ENCODE measurements at places on chromosomes 2 and 18. TPM values are rescaled to one million over a fixed set of nuclear protein-coding genes. Genes with fewer than 3 reads are reported as not detected.

GRCh38 chr18:61400016-61400635, 66.9 kb downstream of the CDH20 start:
- DNase-seq, result no peak

DNA sequence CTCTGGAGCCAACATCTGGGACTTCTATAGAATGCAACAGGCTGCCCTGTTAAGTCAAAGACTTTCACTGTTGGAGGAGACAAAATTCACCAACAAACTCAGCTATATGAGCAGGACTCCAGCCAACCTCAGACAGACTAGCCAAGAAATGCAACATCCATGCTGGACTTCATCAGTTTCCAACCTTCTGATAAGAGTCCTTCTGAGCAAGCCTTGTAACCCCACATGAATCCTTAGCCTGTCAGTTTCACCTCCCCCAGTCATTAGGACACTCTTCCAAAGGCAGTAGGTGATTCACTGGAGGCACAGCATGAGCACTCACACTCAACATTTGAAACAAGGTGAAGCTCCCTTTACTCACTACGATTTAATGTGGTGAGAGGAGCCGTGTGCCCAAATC, 5.8 kb downstream of the TBC1D8 start:
- DNase-seq, result no peak

The GKN2 gene
- total RNA-seq, result not detected

GRCh38 chr2:65081232-65081685, 25.0 kb downstream of the CEP68 start:
- DNase-seq, result peak; percentile 81

DNA sequence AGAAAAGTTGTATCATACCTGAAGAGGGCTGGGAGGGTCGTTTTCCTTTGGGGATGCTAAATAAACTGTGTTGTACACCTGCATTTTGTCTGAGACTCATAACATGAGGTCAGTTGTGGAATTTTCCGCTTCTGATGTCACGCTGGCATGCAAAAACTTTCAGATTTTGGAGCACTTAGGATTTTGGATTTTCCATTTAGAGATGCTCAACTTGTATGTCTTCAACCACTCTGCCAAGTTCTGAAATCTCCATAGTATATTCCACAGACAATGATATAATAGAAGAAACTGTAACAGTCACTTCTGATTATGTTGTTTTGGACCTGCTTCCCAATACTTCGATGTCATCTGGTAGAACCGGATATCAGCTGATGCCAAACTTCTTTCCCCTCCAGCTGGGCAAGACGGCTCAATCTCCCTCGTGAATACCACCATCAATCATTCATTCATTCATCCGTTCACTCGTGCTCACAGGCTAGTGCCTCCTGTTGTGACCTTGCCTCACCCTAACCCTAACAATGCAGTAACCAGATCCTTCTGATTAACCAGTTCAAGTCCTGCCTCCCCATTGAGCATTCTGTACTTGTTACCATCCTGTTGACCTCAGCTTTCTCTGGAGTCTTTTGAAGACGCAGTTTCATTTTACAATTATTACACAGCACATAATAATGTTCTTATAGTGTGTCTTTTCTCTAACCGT, 5.3 kb upstream of the PLEKHH2 start:
- DNase-seq, result no peak

- no peak for DNase-seq
Measured at GRCh38 chr2:218081695-218082094, 12.6 kb downstream of the RUFY4 start.

- no peak for DNase-seq
Measured at GRCh38 chr18:23661735-23662308, 889 bp downstream of the ANKRD29 start.

DNA sequence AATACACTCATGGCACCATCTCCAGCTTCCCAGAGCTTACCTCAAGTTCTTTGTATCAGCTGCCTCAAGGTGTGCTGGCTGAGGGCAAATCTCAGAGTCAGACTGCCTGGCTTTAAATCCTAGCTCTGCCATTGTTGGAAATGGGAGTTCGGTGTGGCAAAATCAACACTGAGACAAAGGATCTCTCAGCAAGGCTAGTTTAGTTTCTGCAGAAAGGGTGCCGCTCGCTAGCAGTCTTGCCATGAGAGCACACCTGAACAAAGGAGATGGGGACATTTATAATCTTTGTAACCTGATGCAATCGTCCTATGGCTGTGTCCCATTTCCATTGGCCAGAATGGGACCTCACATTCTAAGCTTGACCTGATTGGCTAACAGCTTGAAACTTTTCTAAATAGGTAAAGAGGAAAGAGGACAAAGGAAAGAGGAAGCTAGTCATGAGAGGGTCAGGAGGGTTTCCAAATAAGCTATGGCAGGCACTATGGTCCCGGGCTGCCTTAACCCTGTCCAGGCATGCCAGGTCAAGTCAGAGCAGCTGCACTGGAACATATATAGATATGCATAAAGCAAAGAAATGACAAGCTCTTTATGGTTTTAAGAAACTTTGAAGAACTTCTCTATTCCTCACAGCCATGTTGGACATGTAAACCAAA, 4.3 kb upstream of the UBE2F start:
- DNase-seq, result no peak

The LONRF2 gene
- not detected for total RNA-seq

GRCh38 chr2:36423172-36423571, 67.6 kb downstream of the CRIM1 start:
- no peak for DNase-seq

DNA sequence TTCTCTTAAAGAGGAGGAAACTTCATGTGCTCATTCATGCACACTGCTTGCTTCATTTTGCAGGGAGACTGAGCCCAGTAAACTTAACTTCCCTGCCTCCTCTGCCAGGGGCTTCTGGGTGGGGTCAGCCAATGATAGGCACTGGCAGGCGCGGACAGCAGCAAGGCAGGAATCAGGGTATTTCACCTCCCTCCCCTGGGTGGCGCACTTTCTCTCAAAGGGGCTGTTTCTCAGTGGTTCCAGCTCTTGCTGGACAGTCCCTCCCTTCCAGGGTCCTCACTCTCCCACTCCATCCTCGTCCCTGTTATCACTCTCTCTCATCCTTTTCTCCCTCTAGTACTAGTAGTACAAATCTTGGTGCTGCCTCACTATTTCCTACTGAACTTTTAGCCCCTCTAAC, 320.5 kb upstream of the ZNF521 start:
- no peak for DNase-seq

The HNMT gene
- total RNA-seq, result 3.0 TPM

The SLC16A14 gene
- 0.25 TPM for total RNA-seq

DNA sequence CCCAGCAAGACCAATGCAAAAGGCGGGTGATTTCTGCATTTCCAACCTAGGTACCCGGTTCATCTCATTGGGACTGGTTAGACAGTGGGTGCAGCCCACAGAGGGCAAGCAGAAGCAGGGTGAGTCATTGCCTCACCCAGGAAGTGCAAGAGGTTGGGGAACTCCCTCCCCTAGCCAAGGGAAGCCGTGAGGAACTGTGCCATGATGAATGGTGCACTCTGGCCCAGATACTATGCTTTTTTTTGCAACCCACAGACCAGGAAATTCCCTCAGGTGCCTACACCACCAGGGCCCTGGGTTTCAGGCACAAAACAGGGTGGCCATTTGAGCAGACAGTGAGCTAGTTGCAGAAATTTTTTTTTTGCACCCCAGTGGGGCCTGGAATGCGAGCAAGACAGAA, 662.6 kb upstream of the ACVR2A start:
- no peak for DNase-seq

DNA sequence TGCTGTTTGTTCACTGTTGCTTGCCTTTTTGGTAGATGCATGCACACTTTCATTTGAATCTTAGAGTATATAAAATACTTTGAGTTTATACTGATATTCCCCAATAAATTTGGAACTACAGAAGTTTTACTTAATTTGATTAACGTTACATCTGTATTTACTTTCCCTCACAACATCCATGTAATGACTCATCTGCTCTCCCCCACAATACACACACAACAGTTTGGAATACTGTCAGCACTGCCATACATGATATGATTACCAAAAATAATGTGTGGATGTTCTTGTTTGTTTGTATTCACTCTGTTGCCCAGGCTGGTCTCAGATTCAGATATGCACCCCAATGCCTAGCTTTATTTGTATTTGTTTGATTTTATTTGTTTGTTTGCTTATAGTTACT, 144.2 kb downstream of the WDR7 start:
- no peak for DNase-seq

- DNase-seq, result no peak
Measured at GRCh38 chr2:40287773-40288172, 164.1 kb downstream of the SLC8A1 start.

DNA sequence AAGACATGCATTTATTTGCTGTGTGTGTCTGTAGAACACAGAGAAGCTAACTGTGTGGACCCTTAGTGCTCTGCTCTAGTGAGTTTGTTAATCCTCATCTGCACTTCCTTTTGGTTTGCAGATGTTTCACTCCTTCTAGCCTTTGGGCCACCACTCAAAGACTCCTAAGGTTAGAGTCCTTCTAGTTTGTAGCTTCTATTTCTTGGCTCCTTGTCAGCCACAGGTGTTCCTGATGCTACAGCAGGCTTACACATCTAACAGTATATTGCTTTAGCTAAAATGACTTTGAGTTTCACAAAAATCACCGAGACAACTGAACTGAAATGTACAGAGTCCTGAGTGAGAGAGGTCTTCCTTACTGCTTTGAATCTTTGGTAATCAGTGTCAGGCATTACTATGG, 551.4 kb downstream of the NRXN1 start:
- DNase-seq, result no peak

- DNase-seq, result no peak
Measured at GRCh38 chr2:64533882-64534281, 9.8 kb downstream of the AFTPH start.

GRCh38 chr2:140797718-140798117, 1333.1 kb downstream of the LRP1B start:
- DNase-seq, result no peak

The SLC4A5 gene
- total RNA-seq, result 0.25 TPM

The TBC1D8 gene
- 62.4 TPM for total RNA-seq

DNA sequence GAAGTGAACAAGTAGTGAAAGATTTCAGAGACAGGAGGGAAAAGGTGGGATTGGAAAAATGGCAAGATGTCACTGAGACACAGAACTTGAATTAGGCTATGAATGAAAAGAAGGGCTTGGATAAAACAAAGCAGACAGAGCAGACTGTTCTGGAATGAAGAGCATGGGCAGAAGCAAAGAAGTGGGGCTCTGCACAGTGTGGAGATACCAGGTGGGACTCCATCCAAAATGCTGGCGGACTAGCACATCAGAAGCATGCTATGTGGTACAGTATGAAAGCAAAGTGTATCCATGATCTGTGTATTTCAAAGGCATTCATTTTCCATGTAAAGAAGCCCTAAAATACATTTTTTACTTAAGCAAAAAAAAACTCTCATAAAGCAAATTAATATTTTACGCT, 410.8 kb upstream of the LYPD1 start:
- DNase-seq, result no peak
